ENCODE measurements at places on chromosomes 4 and X.

- no peak for DNase-seq
These were observed 274.7 kb downstream of the CFAP299 start for GRCh38 chr4:80610199-80610598.

- no peak for DNase-seq
These were observed 1296.1 kb upstream of the PCDH7 start for GRCh38 chr4:29423836-29424721.

GRCh38 chrX:48573690-48574269 is 504 bp upstream of the RBM3 start:
- peak; percentile 46 for DNase-seq

DNA sequence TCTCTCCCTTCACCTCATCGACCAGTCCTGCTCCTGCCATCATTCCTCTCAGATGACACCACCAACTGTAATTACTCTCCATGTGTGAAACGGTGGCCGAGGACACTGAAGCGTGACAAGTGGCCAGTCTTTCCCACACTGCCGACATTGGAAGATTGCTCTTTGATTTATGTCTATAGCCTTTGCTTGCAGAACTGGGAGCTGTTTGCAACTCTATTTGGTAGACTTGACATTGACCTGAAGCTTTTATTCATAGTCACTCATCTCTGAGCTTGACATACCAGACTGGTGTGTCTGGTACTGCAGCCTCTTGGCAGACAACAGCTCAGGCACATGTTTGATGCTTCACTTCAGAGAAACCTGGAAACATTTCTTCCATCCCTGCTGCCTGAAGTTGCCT is 121.8 kb upstream of the GALNT7 start:
- DNase-seq, result peak; percentile 89

DNA sequence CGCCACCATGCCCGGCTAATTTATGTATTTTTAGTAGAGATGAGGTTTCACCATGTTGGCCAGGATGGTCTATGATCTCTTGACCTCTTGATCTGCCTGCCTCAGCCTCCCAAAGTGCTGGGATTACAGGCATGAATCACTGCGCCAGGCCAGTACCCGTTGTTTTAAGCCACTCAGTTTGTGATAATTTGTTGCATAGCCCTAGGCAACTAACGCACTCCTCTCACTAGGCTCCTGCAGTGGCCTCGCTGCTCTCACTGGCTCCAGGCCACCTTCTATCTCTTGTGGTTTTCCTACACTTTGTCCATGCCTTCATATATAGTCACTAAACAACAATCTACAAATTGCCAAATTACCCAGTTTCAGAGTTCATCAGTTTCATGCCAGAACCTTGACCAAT is 58.1 kb downstream of the DCHS2 start:
- DNase-seq, result no peak

DNA sequence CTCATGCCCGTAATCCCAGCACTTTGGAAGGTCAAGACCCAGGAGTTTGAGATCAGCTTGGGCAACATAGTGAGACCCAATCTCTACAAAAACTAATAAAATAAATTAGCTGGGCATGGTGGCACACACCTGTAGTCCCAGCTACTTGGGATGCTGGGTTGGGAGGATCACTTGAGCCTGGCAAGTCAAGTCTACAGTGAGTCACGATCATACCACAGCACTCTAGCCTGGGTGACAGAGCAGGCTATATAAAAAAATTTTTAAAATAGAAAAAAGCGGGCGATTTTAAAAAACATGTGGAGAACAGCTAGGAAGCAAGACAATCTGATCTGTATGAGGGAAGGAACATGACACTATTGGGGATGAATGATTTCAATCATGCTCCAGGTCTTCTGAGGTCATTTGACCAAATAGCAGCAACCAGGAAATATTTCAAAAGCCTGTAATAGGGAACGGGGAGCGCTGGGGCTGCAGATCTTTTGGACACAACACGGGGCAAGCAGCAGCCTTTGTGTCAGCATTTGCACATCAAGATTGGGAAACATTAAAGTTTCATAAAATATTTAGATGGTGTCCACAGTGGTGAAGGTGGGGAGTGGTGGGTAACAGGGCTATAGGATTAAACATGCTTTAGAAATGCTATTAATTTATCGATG is 48.3 kb upstream of the GUCY1A1 start:
- DNase-seq, result no peak

DNA sequence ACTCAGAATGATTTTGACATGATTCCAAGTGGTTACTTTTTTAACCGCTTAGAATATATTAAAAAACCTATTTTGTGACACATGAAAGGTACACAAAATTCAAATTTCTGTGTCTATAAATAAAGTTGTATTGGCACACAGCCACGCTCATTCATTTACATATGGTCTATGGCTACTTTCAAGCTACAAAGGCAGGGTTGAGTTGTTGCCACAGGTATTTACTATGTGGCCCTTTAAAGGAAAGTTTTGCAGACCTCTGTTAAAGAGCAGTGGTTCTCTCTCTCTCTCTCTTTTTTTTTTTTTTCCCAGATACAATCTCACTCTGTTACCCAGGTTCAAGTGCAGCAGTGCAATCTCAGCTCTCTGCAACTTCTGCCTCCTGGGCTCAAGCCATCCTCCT is 23.0 kb downstream of the GPM6B start:
- no peak for DNase-seq

All from NCI-H1092 treated with DMSO at 0.1 percent for 48 hours (cell line).